Choroid plexus epithelial cell (primary cell): ENCODE measurements at places on chromosomes 13 and 19.

DNA sequence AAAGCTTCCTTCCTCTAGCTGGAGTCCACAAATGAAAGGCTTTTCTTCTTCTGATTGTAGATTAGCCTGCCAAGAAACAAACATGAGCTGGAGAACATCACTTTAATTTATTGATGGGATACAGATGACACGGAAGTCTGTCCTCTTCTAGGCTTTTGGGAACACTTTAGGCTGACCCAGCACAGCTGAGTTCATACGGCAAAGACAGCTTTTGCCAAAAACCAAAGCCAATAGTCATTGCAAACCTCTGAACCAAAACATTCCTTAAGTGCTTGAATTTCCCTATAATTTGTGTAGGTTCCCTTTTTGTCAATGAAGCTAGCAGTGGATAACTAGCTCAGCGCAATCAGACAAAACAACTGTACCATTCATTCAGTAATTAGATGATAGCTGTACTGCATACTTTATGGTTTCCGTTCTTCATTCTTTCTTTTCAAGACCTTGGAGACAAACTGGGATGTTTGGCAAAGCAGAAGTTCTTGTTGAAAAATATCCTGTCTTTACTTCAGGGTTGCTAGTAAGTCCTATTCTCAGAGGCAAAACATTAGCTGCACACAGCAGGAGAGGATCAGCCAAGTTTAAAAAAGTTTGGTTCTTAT, 95.7 kb upstream of the SPRY2 start:
- DNase-seq = peak; percentile 68

DNA sequence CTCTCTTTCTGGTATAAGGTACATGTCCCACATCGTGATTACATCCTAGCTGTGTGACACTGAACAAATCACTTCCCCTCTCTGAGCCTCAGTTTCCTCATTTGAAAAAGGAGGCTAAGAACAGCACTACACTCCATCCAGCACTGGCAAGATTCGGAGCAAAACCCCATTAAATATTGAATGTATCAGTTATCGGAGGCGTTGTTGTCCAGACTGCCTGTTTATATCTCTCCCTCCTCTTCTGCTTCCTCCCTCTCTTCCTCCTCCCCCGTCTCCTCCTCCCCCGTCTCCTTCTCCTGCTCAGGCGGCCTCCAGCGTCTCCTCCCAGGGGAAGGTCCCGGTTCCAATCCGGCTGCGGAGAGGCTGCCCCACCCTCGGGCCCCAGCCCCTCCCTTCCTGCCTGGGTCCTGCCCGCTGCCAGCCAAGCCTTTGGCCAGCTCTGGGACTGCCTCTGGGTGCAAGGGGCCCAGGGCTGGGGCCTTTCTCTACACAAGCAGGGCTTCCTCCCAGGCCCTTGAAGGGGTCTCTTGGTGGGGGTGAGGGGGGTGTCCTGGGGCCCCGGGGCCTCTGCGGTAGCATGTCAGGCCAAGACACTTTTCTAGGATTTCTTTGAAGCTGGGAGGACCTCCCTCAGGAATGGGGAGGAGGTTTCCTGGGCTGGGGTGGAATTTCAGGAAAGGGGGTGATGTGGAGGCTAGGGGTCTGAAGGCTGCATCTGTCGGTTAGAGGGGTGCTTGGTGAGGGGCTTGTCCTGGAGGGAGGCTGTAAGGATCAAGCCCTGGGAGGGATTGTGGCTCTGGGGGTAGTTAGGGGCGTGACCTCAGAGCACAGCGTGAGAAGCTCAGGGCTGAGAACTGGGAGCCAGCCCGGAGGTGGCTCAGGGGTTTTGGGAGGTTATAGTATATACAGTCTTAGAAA, 1.9 kb downstream of the RRAS start:
- peak; percentile 72 for DNase-seq

GRCh38 chr19:33676999-33677665, 55.4 kb downstream of the CHST8 start:
- DNase-seq = no peak

DNA sequence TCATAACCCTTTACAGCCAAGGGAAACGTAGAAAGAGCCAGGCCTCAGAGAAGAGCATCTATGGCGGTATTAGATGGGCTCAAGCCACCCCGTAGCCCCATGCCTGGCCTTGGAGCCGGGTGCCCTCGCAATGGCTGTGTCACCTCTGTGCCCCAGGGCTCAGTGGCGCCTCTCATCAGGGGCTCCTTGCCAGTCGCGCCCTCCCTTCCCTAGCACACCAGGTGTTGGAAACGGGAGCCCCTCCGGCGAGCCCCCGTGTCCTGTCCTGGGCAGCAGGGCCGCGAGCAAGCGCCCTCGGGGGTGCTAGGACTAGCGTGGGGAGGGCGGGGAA, 453 bp downstream of the ZNF256 start:
- no peak for DNase-seq

- DNase-seq = no peak
These were observed 387.6 kb downstream of the SLITRK6 start for GRCh38 chr13:85411591-85411990.

DNA sequence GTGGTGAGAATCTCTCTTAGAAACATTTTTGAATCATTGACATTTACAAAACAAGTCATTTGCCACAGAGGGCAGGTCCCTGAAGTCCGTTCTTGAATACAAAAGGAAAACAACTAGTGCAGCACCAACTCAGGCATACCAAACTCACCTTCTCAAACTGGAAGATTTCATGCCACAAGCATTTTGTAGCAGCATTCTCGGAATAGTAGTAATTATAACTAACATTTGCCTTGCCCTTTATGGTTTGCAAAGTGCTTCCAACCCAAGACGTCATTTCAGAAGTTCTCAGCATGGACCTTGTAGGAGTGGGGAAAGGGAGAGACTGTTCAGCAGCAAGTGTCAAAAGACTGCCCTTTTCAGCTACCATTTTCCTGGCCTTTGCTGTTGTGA, 344.6 kb downstream of the RFC3 start:
- DNase-seq = peak; percentile 80

- peak; percentile 61 for DNase-seq
These were observed 26.2 kb downstream of the RAP2A start for GRCh38 chr13:97460004-97460775.

GRCh38 chr19:32345261-32346207, at the start of gene ZNF507:
Gene ZNF507, plus strand, starts transcription at chr19:32345610. Its CDS starts 7,221 bp downstream, at chr19:32352831.
- peak; percentile 69 for DNase-seq

GRCh38 chr13:34943436-34944273, 1.6 kb downstream of the NBEA start:
- no peak for DNase-seq

DNA sequence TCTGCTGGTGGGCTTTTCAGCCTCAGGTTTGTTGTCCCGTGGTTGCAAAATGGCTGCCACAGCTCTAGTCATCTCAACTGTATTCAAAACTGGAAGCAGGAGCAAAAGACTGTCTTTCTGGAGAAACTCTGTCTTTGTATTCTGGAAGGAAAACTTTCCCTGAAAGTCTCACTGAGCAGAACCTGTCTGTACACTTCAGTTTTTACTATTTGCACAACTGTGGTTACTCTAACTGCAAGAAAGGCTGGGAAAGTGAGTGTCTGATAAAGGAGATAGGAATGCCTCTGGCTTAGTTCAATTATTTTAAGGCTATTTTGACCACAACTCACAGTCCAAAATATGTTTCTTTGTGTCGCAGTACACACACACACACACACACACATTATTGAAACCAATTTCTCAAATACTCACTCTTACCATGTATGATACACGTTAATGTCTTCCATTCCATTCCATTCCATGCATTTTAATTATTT, 49.7 kb upstream of the EHD2 start:
- peak; percentile 95 for DNase-seq

- no peak for DNase-seq
These were observed 9.1 kb downstream of the FEM1A start for GRCh38 chr19:4800591-4801081.

DNA sequence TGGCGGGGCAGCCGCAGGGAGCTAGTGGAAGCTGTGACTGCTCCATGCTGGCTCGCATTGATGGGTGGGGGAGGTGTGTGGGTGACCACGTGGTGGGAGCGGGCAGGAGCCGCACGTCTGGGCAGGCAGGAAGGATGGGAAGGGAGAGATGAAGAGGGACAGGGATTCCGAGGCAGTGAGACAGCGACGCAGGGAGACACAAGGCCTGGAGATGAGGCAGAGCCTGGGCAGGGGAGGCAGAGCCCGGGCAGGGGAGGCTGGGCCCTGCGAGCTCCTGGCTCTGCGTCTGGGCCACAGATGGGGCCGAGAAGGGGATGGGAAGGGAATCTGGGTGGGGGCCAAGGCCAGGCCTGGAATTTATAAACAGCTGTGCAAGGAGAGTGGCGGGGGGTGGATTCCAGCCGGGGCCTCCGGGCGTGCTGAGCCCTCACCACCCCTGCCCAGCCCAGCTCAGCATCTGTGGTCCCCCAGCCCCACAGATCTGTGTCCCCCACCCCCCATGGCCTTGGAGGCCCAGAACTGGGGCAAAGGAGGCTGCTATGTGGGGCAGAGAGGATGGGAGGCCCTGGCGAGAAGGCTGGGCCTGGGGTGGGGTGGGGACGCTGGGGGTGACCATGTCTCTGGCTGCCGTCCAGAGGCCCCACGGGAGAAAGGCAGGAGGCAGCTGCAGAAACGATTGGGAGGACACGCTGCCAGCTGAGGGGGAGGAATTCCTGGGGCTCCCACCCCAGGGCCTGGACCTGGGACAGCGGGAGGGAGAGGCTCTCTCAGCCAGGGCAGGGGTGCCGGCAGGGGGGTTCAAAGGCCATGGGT, 6.0 kb downstream of the EHD2 start:
- DNase-seq = peak; percentile 97

- DNase-seq = peak; percentile 76
These were observed 6.8 kb upstream of the DGKH start for GRCh38 chr13:42041684-42042035.

- DNase-seq = peak; percentile 19
These were observed 206.8 kb upstream of the TMTC4 start for GRCh38 chr13:100881291-100881864.

GRCh38 chr19:398719-399118, 10.2 kb downstream of the C2CD4C start:
- no peak for DNase-seq

DNA sequence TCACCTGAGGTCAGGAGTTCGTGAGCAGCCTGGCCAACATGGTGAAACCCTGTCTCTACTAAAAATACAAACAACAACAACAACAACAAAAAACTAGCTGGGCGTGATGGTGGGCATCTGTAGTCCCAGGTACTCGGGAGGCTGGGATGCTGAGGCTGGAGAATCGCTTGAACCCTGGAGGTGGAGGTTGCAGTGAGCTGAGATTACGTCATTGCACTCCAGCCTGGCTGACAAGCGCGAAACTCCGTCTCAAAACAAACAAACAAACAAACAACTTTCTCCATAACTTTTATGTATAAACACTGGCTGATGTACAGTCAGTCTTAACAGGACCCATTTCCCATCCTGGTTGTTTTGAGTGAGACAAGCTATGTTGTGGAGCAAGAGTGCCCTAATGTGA, 5.8 kb upstream of the CYP4F8 start:
- DNase-seq = no peak

DNA sequence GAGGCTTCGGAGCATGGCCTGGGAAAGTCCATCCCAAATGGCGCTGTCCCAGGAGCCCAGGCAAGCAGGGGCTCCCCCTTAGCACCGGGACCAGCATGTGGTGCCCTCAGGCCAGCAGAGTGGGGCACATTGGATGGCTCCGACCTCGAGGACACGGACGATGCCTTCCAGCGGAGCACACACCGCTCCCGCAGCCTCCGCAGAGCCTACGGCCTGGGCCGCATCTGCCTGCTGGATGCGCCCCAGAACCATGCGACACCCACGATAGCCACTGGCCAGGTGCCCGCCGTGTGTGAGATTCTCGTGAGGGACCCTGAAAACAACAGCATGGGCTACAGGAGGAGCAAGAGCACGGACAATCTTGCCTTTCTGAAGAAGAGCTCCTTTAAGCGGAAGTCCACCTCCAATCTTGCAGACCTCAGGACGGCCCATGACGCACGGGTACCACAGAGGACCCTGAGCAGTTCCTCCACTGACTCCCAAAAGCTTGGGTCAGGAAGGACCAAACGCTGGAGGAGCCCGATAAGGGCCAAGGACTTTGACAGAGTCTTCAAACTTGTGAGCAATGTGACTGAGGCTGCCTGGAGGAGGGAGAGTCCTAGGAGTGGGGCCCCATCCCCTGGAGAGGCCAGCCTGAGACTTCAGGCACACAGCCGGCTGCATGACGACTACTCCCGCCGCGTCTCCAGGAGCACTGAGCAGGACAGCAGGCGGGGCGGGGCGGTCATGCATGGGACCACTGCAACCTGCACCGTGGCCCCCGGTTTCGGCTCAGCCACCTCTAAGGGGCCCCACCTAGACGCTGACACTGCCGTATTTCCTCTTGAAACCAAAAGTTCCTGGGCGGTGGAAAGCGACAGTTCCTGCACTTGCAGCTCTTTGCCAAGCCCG, 63.1 kb downstream of the SPATA13 start:
- DNase-seq = no peak

- DNase-seq = no peak
These were observed 21.9 kb downstream of the IGFL1 start for GRCh38 chr19:46251416-46251815.

- DNase-seq = peak; percentile 7
These were observed 362.5 kb downstream of the TDRD3 start for GRCh38 chr13:60759499-60759898.

- peak; percentile 91 for DNase-seq
These were observed 239.0 kb downstream of the RGCC start for GRCh38 chr13:41696163-41697003.

DNA sequence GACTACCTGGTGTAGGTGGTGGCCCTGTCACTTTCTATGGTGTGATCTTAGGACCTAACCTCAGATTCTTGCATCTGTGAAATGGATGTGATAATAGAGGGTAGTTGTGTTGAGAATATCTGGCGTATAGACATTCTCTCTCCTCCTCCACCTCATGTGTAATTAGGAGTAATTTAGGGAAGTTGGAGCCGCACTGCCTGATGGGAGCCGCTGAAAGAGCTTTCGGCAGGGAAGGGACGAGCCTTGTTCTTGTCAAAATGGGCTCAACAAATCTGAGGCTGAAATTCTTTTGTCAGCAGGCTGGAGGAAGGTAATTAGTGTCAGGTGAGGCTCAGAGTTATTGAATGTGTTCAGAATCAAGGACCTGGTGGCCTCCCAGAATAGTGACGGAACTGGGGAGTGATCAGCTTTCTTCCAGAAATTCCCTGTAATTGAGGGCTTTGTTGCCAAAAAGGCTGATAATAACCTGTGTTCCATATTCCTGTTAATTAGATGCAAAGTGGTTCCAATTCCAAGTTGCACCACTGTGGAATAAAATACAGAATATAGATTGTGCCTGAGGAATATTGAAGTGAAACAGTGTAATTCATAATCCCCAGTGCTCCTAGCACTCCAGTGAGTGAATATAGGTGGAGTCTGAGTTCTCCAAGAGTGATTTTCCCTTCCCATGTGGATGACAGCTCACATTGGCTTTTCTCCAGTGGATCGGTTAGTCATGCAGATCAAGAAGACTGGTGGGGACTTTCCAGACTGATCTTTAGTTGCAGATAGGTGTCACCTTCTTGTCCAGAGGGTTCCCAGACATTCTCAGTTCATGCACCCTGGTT, 47.5 kb downstream of the SPATA13 start:
- peak; percentile 84 for DNase-seq

GRCh38 chr13:100633461-100633860, 41.1 kb downstream of the TMTC4 start:
- peak; percentile 74 for DNase-seq

GRCh38 chr13:110677731-110678545, 28.0 kb downstream of the CARS2 start:
- DNase-seq = peak; percentile 22
